ENCODE measurements at places on chromosomes 11 and 22.

DNA sequence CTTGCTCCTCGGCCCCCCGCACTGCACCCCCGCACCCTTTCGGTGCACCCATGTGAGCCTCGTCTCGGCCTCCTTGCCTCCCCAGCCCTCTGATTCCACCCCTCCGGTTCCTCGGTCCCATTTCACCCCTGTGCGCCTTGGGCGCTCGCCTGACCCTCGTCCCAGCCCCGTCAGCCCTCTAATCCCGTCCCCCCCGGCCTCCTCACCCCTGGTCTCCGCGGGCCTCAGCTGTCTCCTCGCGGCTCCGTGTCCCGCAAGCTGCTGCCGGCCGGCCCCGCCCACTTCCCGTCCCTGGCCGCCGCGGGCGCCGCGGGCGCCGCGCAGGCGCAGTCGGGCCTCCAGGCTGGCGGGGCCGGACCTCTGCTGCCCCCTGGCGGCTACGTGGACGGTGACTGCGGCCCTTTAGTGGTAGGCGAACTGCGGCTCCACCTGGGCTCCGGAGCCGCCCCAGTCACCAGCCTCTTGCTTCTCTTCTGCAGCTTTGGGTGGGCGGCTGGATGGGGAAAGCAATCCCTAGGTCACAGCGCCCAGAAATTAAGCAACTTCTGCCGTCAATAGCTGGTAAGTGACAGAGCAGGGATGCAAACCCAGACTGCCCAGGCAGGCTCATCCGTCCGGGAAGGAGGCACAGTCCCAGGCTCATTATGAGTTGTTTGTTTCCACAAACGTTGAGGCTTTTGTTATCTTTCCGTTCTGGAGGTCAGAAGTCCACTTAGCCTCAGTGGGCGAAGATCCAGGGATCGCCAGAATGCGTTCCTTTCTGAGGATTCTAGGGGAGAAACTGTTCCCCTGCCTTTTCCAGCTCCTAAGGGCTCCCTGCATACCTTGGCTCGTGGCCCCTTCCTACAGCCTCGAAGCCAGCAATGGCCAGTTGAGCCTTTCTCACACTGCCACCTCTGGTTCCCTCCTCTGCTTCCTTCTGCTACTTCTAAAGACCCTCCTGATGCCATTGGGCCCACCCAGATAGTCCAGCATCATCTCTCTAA, at the start of gene PPM1F:
PPM1F (minus strand) TSS at position 263 of the 986 bp plus-strand sequence. CDS start 6,800 bp downstream, outside the sequence.
- DNase-seq, result peak; percentile 90

- no peak for DNase-seq
Observed at GRCh38 chr22:23891726-23892125, 2.5 kb upstream of the MIF start.

- no peak for DNase-seq
Observed at GRCh38 chr22:41943661-41944209, 3.2 kb downstream of the CENPM start.

DNA sequence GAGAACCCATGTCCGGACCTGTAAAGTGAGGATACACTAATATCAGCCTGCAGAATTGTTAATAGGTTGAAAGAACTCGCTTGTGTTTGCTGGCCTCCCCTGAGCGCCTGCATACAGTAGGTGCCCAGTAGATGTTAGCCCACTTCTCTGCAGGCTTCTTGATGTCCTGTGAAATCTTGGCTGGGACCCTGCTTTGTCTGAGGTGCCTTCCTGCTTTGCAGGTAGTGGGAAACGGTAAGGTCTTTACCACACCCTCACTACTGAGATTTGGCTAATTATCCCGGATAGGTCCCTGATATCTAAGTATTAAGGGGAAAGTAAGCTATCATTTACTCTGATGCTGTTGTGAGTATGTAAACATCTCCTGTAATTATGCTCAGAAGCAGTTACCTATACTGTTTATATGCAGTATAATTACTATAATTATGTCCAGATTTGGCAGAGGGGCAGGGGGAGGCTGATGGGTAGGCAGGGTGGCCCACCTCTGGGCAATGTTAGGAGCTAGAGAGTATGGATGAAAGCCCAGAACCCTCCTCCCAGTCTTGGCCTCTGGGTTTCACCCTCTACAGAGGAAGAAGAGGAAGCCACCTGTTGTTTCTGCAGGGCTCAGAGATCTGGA, 1.2 kb upstream of the ARRB1 start:
- DNase-seq, result no peak

GRCh38 chr11:10762913-10763421, 11.9 kb downstream of the CTR9 start:
- no peak for DNase-seq

DNA sequence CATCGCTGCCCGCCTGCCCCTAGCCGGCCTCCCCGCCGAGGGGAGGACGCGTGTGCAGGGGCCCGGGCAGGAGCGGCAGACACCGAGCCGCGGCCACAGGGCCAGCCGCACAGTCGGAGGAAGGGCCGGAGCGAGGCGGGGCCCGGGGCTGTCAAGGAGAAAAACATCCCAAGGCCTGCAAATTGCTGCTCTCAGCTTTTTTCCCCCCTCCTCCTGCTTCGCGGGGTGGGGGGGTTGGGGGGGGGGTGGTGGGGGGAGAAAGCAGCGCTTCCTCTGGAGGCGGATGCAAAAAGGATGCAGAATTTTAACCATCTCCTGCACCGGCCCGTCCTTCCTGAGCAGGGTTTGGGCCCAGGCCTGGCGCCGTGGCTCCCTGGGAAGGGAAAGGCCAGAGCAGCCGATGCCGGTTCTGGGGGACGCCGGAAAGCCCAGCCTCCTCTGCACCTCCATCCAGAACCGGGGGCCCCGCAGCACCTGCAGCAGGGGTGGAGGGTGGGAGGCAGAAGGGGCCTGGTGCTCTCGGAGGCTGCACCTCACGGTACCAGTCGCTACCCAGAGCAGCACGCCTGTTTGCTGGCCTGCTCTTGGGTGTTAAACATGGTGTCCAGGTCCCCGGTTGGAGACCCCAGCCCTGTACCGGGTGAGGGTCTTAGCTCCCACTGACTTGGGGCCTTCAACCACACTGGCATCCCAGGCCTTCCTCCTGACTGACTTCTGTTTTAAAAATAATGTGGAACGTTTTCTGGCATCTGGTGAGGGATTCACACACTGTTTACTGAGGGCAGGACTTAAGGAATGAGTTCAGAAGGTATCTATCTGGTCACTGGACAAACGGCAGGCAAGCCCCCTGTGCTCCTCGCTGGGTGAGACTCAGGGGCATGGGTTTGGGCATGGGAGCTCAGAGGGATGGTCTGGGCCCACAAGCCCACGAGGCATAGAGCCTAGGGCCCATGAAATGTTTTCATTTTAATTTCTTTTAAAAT, 77.4 kb upstream of the WNT7B start:
- no peak for DNase-seq
